ENCODE measurements at places on chromosomes 7 and 10.

DNA sequence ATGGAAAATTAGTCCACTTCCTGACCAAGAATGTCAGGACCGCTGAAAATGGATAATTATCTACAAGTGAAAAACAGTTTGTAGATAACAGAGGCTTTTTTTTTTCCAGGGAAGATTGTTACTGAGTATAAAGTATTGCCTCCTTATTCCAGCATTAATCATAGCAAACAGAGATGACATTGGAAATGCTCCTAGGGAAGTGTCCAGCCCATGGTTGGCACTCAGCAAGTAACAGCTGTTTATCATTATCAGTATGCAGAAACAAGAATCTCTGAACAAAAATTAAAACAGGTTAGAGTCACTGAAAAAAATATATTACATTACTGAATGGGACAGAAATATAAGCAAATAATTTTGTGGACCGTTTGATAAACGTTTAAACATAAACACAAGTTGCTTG lies 14.6 kb downstream of the FGL2 start:
- DNase-seq = no peak

GRCh38 chr7:140316165-140316661 lies 82.1 kb downstream of the SLC37A3 start:
- no peak for DNase-seq

- no peak for DNase-seq
These were observed 70.0 kb upstream of the ZMIZ2 start for GRCh38 chr7:44678471-44679179.

DNA sequence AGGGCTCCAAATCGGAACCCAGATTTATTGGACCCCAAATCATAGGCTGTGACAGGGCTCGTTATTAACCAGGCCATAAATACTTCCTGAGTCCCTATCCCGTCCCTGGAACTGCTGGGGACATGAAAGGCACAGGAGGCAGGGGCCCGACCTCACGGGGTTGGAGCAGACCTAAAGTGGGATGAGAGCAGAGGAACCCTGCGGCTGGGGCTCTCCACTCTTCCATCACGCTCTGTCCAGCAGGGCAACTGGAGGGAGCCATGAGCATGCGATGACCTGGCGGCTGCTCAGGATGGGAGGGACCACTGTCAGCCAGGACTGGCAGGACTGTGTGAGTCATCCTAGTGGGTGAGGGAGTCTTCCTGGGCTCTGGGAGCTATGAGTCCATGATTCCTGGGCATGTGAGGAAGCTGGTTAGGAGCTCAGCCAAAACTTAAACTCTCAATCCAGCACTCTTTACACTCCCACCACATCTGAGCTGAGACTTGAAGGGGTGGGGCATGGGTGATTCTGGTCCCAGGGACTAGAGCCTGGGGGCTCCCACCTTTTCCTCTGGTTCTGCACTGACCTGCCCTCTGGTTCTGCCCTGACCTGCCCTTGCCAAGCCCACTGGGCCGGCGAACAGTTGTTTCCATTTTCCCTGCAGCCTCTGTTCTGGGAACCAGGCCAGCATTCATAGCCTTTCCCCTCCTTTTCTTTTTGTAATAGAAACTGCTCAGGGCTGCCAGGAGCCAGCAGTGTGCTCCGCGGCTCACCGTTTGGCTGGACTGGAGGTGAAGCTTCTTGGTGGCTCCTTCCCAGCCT lies 47.1 kb downstream of the SYPL1 start:
- DNase-seq = no peak

DNA sequence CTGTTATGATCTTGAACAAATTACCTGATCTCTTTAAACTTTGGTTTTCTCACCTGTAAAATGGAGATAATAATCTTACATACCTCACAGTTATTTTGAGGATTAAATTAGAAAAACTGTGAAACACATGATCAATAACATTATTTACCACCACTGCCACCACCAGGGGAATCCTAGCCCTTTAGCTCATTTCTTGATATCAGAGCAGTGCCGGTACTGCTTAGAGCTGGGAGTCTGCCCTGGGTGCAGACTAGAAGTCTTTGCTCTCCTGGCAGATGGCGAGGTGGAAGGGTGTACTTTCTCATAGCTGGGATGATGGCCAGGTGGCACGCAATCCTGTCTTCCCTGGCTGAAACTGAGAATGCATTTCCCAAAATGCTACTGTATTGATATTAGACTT lies 12.7 kb upstream of the EFCAB10 start:
- no peak for DNase-seq

DNA sequence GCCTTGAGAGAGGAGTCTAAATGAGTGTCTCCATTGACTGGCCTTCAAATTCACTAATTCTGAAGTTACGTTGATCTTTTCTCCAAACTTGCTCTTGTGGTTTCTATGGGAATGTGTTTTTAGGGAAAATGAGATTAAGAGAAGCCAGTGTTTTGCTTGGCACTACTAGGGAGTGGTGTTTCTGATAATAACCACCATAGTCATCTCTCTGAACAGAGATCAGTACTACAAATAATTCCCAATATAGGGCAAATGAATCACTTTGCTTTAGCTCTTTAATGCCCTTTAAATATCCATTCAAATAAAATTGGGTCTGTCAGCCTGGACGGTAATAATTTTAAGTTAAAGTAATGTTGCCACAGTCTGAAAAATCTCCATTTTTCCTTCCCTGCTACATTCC lies 90.8 kb downstream of the NRF1 start:
- DNase-seq = no peak

GRCh38 chr10:86299562-86299961 lies 67.0 kb downstream of the GRID1 start:
- DNase-seq = no peak

DNA sequence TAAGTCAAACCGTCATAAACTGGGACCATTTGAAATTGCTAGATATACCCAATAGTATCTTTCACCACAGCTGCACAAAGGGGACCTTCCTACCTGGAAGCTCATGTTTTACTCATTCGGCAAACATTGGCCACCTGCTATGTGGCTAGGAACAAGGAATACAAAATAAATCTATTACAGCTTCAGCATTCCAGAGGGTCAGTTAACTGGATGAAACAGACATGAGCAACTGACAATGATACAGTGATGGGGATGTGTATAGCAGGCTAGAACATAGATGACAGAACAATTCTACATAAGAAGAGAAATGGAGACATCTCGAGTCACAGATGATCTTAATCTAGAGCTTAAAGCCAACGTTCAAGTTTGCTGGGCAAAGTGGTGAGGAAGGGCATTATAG lies 3.1 kb upstream of the SMURF1 start:
- no peak for DNase-seq

DNA sequence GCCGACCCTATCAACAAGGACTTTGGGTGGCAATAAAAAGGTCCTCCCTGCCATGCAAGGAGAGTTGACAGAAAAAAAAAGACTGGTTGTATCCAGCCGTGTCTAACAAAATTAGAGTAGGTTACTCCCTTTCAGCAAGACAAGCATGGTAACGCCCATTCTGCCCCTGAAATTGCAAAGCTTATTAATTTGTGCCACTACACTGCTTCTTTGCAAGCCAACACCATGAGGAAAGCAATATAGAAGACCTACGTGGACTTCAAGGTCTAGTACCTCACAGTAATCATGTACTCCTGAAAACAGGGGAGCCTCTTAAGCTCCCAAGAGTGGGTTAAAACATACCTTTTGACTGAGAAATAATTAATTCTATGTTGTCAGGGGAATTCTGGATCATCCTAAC lies 90.3 kb downstream of the FRMPD2 start:
- DNase-seq = no peak

- DNase-seq = no peak
These were observed 109.6 kb upstream of the MTPN start for GRCh38 chr7:136086712-136087111.

DNA sequence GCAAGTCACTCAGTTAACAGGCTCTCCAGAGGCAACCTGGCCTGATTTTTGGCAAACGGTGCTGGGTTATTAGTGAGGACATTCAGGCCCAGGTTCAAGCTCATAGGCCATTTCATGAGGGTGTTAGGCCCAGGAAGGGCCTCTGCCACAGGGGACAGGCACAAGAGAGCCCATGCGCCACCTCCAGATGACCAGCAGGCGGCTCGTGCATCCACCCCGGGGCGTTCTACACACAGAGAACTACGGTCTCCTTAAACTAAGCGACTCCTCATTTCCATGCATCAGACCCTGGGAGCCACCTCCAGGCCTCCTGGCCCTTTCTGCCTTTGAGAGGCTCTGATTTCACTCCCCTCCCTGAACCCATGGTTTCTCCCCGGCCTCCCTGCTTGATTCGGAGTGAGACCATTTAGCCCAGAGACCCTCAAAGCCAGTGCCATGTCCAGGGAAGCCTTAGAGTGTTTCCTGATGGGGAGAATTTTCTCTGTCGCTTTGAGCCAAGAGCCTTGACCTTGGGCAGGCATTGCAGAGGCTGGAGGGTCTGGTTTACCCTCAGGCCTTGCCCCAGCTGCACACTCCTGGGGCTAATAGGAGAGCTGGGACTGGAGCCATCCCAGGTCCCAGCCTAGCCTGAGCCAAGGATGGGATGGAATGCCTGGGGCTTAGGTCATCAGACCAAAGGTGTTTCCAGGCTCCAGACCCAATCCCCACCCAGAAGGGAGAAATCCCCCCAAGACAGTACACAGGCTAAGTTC lies 188.0 kb downstream of the GRID1 start:
- DNase-seq = no peak

- DNase-seq = no peak
These were observed 19.6 kb downstream of the ASAH2 start for GRCh38 chr10:50231515-50232260.

DNA sequence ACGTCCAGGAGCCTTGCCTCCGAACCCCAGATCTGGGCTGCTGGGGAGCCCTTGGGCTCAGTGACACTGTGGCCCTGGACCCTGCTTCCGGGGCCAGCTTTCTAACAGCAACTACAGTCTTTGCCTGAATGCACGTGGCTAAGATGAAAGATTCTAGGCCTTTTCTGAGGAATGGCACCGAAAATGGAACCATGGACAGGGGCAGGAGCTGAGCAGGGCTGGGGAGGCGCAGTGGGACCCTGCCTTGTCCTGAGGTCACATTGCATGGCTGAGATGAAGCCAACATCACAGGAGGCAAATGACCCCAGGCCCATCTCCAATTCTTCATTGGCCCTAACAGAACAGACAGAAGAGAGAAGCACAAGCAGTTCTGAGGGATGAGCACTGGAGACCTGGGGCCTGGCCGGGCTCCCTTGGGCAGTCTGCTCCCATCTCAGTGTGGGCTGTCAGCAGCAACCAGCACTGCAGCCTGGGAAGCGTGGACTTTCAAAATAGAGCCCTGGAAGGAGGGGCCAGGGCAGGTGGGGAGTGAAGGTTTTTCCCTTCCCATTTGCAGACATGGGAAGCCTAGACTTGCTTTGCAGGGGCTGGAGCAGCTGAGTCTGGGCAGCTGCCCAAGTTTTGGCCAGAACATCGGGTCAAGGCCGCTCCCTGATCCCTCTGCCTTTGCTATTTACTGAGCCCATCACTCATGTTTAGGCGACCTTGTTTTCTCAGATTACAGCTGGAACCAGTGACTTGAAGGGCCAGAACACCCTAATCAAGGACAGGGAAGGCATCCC lies 114.4 kb upstream of the TCERG1L start:
- DNase-seq = no peak

- no peak for DNase-seq
These were observed 31.3 kb downstream of the THNSL1 start for GRCh38 chr10:25047591-25048301.

DNA sequence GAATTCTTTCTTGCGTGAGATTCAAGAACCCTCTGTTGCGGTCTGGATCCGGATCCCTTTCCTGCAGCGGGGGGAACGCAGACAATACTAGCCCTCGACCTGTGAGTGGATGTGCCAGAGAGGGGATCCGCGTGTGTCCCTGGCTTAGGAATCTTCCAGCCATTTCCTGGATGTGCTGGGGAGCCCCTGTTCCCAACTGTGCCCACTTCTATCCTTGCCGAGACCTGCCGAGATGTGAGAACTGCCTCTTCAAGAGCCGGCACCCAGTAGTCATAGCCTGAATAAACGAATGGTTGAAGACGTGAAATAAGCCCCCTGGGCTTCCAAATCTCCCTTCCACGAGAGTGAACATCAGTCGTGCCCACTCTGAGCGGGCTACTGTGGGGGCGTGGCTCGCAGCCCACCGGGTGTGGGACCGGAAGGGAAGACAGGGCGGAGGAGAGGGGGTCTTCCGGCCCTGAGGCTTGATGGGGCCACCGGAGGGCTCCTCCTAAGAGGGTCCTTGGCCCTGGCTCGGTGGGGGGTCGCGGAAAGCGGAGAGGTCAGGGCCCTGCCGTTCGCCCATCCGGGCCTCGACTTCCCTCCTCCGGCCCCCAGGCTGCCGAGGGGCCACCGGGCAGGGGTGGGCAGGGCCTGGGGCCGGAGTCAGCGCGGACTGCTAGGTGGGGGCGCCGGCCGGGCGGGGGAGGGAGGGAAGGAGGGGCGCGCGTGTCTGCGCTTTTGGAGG lies 1.3 kb upstream of the CCDC136 start:
- no peak for DNase-seq

GRCh38 chr7:28446131-28446530 lies 33.8 kb downstream of the CREB5 start:
- no peak for DNase-seq

All from activated T-helper 1 cell treated with anti-CD3 and anti-CD28 coated beads, Interleukin-12 subunit alpha, Interleukin-12 subunit beta, Interleukin-2, Interleukin-4 antibody, amounts not matched to agents 30 ng/mL and 10 ng/mL and 1 ng/mL, durations not matched to agents 14 hours and 24 hours and 36 hours (primary cell).